Central memory CD4-positive, alpha-beta T cell (primary cell): ENCODE measurements at places on chromosomes 11 and 22.

DNA sequence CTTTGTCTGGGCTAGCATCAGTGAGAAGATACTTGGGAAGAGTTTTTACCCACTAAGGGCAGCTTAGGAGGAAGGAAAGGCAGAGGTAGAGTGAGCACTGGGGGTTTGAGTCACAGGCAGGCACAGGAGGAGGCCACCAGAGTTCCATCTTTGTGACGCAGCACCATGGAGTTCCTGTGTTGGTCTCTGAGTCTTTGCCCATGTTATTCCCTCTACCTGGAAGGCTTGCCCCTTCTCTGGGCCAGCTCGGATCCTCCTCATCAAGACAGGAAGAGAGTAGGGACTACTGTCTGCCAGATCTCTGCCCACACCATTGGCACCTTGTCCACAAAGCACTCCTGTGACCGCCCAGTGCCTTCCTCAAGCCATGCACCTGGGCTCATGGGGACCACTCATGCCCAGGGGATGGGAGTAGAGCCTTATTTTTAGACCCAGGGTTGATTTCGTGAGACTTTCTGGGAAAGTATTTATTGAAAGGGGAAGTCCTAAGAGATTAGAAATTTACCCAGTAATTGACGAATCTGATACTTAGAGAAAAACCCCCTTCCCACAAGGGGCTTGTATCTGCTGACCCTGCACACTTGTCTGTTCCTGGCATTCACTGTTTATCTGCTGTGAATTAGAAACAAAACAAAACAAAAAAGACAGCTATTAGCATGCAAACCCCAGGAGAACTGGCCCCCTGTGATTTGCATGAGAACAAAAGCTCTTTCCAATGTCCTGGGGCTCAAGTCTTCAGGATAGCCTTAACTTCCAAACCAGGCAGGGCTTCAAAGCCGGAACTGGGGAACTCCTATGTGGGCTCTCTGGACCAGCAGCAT, 35.9 kb upstream of the MYEOV start:
- no peak for DNase-seq

GRCh38 chr11:28666632-28667031, 558.4 kb downstream of the METTL15 start:
- DNase-seq, result no peak

DNA sequence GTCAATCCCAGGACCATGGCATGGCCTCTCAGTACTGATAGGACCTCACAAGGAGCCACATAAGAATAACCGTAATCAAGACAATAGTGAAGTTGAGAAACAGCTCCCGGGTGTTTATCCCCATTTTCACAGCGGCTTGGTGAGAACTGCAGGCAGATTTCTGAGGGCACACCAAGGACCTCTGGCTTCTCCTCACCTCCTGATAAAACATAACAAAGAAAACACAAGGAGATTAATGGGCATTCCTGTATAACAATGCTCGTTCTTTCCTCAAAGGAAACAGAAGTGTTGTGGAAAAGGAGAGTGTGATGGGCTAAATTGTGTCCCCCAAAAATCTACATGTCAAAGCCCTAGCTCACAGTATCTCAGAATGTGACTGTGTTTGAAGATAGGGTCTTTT, 4.0 kb downstream of the SLN start:
- no peak for DNase-seq

GRCh38 chr22:24289741-24290163, 19.1 kb downstream of the SPECC1L start:
- no peak for DNase-seq

DNA sequence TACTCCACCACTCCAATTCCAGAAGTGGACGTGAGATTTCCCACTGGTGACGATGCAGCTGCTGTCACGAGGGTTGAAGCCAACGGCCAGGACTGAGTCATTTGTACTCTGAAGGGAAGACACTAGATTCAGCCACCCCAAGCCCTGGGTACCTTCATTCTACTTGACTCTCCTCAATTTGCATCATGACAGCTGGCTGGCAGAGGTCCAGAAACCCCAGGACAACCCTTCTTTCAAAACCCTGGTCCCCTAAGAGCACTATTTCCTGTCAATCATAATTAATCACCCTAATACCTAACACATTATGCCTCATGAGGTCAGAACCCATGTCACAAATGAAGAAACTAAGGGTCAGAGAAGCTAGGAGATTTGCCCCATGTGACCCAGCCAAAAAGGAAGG, 4.9 kb downstream of the EML3 start:
- DNase-seq, result no peak

DNA sequence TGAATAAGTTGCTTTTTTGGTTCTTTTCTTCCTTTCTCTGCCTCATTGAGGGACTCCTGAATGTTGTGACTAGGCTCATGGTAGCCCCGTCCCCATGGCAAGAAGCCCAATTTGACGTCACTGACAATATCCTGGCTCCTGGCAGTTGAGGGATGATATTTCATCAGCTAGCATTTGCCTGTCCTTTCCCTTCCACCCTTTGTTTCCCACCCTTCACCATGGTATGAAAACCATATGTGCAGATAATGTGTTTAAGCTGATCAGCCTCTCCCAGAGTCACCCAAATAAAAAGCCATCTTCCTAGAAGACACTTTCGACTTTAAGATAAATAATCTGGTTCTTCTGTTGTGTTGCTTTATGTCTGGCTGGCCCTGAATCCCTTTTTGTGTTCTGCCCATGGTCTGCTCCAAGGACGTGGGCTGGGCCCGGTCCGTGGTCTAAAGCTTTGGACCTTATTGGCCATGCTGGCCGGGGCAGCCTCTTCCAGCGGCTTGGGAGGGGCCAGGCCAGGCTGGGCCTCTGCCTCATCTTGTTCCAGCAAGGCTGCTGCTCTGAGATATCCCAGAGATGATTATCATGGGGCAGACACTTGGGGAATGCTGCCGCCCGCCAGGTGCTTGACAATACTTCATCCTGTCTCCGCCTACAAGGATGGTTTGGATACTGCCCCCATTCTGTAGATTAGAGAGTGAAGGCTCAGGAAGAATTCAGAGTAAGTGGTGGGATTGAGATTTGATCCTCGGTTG, 5.1 kb downstream of the TSPAN18 start:
- no peak for DNase-seq

DNA sequence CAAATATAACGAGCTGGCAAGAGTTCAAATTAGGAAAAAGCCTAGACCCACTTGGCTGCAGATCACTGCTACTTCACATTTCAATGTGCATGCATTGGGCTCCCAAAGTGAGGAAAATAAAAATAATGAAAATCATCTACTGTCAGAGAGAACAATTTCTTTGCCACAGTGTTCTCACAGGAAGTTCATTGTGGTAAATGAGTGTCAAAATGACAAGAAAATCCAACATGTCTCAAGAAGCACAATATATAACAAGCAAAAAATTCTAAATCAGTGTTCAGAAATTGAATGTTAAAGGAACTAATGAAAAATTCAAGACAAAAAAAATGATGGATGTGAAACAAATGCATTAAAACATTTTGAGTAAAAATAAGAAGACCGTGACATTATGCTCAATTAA, 31.3 kb downstream of the RCN1 start:
- DNase-seq, result no peak

DNA sequence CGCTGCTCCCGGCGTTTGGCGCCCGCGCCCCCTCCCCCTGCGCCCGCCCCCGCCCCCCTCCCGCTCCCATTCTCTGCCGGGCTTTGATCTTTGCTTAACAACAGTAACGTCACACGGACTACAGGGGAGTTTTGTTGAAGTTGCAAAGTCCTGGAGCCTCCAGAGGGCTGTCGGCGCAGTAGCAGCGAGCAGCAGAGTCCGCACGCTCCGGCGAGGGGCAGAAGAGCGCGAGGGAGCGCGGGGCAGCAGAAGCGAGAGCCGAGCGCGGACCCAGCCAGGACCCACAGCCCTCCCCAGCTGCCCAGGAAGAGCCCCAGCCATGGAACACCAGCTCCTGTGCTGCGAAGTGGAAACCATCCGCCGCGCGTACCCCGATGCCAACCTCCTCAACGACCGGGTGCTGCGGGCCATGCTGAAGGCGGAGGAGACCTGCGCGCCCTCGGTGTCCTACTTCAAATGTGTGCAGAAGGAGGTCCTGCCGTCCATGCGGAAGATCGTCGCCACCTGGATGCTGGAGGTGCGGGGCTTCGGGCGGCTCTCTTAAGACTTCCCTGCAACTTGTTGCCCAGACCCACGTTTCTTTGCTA, at the start of gene CCND1:
TSS of gene CCND1 (plus strand) at position 162 of the 587 bp plus-strand sequence. CDS start at position 320, 158 bp downstream.
- DNase-seq, result peak; percentile 30

DNA sequence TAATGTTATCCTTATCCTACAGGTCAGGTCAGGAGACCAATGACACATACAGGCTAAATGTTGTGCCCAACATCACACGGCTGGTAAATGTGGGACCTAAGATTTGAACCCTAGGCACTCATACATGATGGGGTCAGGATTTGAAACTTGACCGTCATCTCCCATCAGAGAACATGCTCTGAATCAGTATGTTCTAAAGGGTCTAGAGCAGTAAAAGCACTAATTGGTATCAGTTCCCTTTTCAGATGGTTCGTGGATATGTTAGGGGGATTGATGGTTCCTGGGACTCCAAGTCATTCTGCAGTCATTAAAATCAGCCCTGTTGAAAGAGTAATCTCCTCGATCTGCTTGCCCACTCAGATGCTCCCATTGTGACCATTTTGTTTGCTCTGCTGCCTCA, 65.5 kb downstream of the BMAL1 start:
- no peak for DNase-seq

GRCh38 chr22:41425660-41426365, 20.8 kb downstream of the TOB2 start:
- peak; percentile 56 for DNase-seq

DNA sequence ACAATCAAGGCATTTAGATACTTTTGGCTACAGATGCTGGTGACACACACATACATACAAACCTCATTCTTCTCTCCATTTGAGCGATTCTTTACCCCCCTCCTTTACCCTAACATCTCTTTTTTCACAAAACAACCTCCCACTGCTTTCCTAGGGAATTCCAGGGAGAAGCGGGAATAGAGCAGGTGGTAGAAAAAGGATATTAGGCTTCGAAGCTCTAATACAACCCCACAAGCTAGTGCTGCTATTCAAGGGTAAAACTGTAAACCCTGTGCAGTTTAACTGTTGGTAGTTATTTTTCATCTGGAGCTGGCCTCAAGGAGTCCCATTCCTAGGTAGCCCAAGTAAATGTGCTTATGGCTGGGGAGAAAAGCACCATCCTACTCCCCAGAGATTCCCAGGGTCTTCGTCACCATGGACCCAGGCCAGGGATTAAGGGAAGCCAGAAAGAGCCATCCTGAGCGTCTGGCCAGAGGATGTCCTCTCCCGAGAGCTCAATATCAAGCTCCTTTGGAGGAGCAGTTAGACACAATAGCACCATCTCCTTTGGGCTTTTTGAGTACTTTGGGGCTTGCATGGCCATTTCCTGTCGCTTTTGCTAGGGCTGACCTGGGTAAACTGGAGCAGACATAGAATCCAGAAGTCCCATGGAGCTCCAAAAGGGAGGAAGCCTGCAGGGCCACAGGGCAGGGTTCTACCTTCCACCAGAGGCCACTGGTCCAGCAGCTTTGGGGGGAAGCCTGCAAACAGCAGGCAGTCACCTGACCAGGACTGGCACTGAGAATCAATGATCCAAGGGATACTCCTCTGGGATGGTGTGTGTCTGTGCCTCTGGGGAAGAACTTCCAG, 3.1 kb downstream of the MAML2 start:
- DNase-seq, result no peak

GRCh38 chr11:35825386-35825785, 118.5 kb upstream of the LDLRAD3 start:
- no peak for DNase-seq

DNA sequence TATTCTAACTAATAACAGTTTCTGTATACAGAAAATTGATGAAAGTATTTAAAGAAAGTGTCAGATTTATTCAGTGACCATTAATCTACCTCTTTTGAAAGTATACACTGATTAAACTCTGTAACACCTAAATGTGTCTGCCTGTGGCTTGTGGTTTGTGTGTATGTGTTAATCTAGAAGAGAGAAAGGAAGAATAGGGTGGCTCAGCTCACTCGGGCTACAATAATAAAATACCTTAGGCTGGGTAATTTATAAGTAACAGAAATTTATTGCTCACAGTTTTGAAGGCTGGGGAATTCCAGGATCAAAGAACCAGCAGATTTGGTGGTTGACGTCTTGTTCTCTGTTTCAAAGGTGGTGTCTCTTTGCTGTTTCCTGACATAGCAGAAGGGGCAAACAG, 13.6 kb upstream of the OR5AS1 start:
- no peak for DNase-seq

DNA sequence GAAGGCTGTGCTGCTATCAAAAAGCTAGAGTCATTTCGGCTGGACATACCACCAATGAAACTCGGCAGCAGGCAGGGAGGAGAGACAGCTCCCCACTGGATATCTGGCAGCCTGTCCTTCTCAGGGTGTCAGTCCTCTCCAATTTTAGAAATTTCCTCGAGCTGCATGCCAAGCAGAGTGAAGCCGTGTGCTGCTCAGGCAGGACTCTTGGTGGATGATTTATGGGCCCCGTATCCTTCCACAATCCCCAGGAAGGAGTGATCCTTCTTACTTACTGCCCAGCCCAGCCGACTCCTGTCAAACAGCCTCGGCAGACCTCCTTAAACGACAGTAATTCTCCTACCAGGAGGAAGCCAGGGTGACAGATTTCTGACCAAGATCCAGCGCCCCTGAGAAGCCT, 410.4 kb downstream of the TENM4 start:
- DNase-seq, result no peak

DNA sequence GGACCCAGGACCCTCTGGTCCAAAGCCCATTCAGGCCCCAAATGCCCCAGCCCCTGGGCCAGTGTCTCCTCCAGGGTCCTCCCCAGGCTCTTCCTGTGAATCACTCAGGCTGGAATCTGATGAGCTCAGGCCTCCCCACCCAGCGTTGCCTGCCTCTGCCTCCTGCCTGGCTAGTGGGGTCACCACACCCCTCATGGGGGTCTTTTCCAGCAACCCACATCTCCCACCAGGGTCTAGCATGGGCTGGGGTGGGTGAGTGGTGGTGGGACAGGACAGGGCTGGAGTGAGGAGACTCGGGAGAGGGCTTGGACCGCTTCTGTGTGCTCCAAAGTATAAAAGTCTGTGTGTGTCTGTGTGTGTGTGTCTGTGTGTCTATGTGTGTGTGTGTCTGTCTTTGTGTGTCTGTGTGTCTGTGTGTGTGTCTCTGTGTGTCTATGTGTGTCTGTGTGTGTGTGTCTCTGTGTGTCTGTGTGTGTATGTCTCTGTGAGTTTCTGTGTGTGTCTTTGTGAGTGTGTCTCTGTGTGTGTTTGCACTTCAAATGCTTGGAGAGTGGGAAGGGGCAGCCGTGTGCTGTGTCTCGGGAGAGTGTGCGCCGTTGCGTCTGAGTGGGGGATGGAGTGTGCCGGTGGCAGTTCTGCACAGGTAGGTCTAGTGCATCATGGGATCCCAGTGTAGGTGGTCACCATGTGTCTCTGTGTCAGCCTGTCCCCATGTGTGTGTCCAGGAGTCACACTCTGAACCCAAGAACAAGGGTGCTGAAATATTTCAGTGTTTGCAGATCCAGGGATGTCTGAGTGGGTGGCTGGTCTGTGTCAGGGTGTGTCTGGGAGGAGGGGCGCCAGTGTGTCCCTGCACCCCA, 8.8 kb downstream of the RIN1 start:
- no peak for DNase-seq
